ENCODE measurements at places on chromosomes 5 and 9.

DNA sequence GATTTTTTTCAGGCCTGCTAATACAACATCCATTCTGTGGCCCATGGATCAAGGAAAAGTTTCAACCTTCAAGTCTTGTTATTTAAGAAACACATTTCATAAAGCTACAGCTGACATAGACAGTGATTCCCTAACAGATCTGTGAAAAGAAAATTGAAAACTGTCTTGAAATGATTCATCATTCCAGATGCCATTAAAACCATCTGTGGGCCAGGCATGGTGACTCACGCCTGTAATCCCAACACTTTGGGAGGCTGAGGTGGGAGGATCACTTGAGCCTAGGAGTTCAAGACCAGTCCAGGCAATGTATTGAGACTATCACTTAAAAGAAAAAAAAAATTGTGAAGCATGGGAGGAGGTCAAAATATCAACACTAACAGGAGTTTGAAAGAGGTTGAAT lies 6.0 kb downstream of the RAPGEF6 start:
- DNase-seq = no peak

- DNase-seq = no peak
These were observed 283.6 kb upstream of the SGCD start for GRCh38 chr5:156043351-156043750.

DNA sequence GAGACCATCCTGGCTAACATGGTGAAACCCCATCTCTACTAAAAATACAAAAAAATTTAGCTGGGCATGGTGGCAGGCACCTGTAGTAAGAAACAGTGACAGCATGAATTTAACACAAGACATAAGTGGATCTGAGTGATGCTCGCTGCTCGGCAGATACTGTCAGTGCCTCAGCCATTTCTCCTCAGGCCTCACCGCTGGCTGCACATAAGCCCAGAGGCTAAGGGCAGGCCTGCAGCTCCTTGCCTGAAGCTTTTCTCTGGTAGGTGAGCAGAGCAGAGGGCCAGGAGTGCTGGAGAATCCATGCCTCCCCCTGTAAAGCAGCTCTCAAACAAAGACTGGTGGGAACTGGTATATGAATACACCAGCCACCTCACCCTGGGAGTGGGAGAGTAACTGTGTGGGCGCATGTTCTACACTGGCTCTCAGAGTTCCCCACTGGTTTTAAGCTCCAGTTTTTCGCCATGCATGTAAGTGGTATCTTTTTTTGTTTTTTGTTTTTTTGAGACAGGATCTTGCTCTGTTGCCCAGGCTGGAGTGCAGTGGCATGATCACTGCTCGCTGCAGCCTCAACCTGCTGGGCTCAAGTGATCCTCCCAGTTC lies 10.3 kb upstream of the CD72 start:
- DNase-seq = peak; percentile 24

DNA sequence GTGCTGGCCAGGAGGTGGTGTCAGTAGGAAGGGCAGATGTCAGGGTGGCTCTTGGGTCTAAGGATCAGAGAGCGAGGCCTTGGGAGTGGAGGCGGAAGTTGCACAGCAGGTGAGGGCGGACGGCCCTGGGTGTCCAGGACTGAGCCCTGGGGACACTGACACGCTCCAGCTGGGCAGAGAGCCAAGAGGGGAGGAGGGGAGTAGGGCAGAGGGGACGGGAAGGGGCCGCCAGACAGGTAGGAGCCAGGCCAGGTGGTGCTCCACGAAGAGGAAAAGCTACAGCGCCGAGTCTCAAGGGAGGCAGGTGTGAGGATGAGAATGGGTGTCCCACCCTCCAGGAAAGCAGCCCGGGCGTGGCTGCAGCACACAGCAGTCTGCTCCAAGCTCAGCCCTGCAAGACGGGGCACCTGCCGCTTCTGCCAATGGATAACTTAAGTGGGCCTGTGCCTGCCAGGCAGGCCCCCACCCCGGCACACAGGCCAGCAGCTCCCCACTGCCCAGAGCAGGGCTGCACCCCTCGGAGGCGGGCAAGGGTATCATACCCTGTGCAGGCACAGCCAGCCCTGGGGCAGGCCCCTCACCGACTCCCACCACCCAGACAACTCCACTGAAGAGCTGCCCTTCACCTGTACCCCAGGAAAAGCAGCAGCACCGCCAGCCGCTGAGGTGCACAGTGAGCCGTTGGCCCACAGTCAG lies 4.9 kb downstream of the TPRN start:
- no peak for DNase-seq

DNA sequence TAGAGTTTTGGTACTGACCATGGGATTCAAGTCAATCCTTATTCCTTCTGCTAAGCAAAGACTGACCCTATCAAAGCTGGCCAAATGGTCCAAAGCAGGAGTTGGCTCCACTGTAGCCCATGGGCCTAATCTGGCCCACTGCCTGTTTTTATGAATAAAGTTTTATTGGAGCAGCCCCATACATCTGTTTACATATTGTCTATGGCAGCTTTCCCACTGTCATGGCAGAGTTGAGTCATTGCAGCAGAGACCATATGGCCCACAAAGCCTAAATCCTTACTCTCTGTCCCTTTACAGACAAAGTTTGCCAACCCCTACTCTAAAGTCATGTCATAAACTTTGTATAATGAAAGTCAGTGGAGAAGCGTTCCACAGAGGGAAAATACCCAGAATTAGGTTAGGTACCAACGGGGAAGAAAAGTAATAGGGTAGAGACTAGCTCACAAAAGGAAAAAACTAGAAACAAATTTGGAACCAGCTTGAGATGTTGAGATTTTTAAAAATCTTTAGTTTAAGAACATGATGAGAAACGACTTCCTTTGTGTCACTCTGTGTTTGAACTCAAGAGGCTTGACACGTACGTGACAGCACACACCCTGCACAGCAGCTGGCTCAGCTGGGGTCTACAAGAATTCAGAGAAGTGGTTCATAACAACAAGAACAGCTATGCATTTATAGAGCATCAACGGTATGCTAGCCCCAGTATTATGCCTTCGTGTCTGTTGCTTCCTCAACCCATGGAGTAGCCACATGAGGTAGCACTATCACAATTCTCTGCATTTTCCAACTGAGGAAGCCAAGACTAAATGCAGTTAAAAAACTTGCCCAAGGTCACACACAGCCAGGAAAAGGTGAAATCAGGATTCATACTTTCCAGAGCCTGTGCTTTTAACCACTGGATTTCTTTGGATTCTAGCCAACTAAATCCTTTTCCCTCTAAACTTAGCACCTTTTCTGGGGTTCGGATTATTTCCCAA lies 198.9 kb upstream of the WWC1 start:
- no peak for DNase-seq

DNA sequence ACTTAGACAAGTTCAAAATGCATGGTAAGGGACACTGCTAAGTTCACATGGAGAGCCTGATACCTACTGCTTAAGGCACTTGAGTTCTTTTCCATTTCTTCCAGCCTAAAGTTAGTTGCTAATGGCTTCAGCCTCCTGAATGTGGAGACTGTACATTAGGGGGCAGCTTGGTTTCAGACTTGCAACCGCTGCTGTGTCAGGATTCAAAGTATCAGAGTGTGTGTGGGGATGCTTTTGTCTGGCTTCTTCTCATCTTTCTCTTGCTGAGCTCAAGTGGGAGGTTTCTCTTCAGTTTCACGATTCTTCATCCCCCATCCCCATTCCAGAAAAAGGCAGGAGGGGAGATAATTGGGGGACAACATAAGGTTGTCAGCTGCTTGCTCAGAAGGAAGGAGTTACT lies 49.4 kb downstream of the ATP10B start:
- DNase-seq = no peak

DNA sequence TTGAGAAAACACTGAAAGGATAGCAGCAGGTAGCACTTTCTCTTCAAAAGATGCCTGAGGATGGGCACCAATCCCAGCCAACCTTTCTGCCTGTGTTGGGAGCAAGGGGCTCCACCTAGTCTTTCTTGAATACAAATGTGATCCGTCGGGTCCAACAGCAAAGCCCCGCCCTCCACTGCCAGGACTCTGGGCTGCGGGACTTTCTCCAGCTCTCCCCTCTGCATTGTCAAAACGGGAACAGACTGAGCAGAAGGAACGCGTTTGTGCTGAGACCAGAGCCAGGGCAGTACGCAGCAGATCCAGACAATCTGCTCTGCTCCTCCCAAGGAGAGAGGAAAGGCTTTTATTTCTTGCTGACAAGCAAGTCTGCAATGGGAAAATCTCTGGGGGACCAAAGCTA lies 139.7 kb downstream of the SEC61B start:
- no peak for DNase-seq

DNA sequence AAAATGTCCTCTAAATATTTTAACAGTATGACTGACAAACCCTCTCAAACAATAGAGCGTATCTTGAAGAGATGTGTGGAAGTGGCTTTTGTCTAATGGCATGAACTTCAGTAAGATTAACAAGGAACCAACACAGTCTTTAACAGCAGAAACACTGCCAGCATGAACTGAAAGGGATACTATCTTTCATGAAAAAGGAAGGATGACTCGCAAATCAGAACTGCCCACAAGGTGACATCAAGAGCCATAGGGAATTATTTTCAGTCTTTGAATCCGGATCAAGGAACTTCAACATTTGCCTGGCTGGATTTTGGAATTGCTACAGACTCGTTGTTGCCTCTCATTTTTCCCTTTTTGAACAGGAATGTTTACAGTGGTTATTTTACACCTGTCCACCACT lies 5.1 kb upstream of the HEXB start:
- DNase-seq = no peak

GRCh38 chr5:82100303-82101077 lies 128.7 kb downstream of the ATG10 start:
- DNase-seq = no peak

DNA sequence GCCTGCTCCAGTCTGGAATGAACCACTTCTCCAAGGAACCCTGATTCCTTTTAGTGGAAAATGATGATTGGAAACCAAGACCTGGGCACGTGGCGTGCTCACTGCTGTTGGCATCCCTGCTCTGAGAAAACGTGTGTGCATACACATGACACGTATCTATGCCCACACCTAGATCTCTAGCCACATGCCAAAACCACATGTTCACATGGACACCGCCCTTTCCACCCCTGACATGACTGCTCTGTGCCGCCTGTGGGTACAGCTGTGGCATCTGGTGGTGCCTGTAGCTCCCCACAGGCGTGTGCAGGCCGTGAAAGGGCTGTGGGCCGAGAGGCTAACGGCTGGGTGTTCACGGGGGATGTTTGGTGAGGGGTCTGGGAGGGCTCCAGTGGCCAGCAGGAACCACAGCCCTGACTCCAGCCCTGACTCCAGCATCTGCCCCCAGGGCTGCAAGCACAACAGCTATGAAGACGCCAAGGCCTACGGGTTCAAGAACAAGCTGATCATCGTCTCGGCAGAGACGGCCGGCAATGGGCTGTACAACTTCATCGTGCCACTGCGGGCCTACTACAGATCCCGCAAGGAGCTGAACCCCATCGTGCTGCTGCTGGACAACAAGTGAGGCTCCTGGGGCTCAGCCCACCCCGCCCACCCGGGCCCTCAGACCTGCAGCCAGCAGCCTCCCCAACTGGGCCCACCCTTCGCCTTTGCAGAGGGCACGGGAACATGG lies 75.1 kb downstream of the KCNT1 start:
- no peak for DNase-seq

- no peak for DNase-seq
These were observed 40.6 kb downstream of the ADCY2 start for GRCh38 chr5:7436521-7436920.

DNA sequence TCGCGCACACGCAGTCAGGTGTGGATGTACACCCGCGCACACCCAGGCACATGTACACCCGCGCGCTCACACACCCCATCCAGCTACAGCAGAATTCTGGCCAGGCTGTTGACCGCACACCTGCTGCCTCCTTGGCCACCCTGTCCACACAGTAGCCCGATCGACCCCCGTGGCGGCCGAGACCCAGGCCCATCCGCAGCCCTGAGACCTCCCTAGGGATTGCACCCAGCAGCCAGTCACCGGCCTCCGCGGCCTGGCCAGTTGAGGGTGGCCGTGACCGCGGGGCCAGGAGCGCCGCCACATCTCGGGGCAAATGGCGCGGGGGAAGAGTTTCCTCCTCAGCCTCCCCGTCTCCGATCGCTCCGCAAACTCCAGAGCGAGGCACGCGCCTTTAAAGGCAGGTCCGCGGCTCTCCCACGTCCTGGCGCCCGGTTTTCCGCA lies 774 bp upstream of the ADAMTS16 start:
- no peak for DNase-seq

DNA sequence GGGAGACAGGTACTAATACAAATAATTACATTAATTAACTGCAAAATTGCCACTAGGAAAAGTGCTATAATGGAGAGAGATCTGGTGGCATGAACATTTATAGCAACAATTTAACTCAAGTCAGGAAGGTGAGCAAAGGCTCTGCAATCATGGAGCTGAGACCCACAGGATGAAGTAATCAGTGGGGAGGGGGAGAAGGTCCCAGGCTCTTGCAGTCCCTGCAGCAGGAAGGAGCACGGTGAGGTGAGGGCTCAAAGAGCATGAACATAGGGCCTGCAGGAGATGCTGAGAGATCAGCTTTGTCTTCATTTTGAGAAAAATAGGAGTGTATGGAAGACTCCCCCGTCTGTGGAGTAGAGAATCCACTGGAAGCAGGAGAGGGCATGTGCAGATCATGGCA lies 6.5 kb downstream of the PTPN3 start:
- no peak for DNase-seq

DNA sequence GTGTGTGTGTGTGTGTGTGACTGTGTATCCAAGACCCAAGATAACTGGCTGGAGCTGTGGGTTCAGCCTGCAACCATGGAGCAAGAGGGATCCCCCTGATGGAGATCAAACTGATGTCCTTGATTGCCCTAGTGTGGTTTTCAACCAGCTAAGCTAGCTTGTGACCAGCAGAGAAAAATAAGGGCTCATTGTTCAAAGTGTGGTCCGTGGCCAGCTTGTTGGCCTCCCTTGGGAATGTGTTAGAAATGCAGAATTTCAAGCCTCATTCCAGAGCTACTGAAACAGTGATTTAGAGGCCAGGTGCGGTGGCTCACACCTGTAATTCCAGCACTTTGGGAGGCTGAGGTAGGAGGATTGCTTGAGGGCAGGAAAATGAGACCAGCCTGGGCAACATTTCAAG lies 79.9 kb downstream of the ACER2 start:
- DNase-seq = no peak

GRCh38 chr9:109319017-109319625 lies 1.7 kb downstream of the EPB41L4B start:
- DNase-seq = no peak

GRCh38 chr5:72440207-72440638 lies 67.0 kb downstream of the ZNF366 start:
- DNase-seq = no peak

GRCh38 chr5:68148096-68148495 lies 67.5 kb upstream of the PIK3R1 start:
- no peak for DNase-seq

Measured in suprapubic skin (tissue), 4 donors.